ENCODE measurements at places on chromosomes 5 and 9. TPM values are rescaled to one million over a fixed set of nuclear protein-coding genes. Genes with fewer than 3 reads are reported as not detected.

The PCDHB4 gene
- 0.05 TPM for total RNA-seq

The FAM120A gene
- 75.5 TPM for total RNA-seq

The MAMDC2 gene
- total RNA-seq, result 0.40 TPM

The NUTM2G gene
- not detected for total RNA-seq

The CNOT6 gene
- total RNA-seq, result 21.7 TPM

The TAF1L gene
- not detected for total RNA-seq

The LVRN gene
- 0.09 TPM for total RNA-seq

The SHC3 gene
- 0.46 TPM for total RNA-seq

The AK1 gene
- total RNA-seq, result 41.2 TPM

The TAF11L8 gene
- total RNA-seq, result not detected

The ABLIM3 gene
- total RNA-seq, result 8.4 TPM

The VLDLR gene
- 24.9 TPM for total RNA-seq

The TUSC1 gene
- total RNA-seq, result 8.7 TPM

The TMEM174 gene
- not detected for total RNA-seq

The LTC4S gene
- not detected for total RNA-seq

The IFNA21 gene
- not detected for total RNA-seq

The CD180 gene
- total RNA-seq, result not detected

The SV2C gene
- not detected for total RNA-seq

The WNK2 gene
- total RNA-seq, result 7.7 TPM

The SMIM32 gene
- total RNA-seq, result not detected

The PCSK5 gene
- total RNA-seq, result 0.92 TPM

The CD72 gene
- total RNA-seq, result not detected

The HAND1 gene
- not detected for total RNA-seq

The SPATA31E1 gene
- not detected for total RNA-seq

The MLANA gene
- not detected for total RNA-seq

The NR2F1-AS1 gene
- total RNA-seq, result 4.0 TPM

The ENHO gene
- total RNA-seq, result 1.9 TPM

The CCNJL gene
- total RNA-seq, result 13.7 TPM

The IFNK gene
- total RNA-seq, result not detected

The PRDM9 gene
- total RNA-seq, result not detected

The ECM2 gene
- total RNA-seq, result 0.21 TPM

The SLC30A5 gene
- total RNA-seq, result 39.0 TPM

The NR4A3 gene
- total RNA-seq, result 3.5 TPM

The MAMDC4 gene
- total RNA-seq, result 1.8 TPM

The MARCOL gene
- not detected for total RNA-seq

The F2R gene
- total RNA-seq, result 28.7 TPM
